ENCODE measurements at places on chromosomes 7 and 10.
A peak's percentile ranks its signal among the peaks of the same experiment; 100 is the strongest.

DNA sequence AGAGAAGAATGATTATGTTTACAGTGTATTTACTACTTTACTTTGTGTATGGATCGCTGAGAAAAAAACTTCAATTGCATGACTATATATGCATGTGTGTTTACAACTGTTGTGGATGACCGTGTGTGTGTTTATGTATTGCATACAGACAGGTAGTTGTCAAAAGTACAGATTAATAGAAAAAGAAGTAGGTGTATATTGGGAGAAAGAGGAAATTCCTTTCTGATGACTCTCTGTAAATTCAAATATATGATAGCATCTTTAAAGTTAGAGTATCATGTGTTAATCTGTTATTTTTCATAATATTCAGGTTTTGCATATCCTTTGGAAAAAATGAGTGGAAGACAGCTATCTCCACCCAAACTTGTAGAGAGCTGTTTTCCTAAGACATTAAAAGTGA lies 160.4 kb upstream of the AGR3 start:
- ATAC-seq, result no peak

DNA sequence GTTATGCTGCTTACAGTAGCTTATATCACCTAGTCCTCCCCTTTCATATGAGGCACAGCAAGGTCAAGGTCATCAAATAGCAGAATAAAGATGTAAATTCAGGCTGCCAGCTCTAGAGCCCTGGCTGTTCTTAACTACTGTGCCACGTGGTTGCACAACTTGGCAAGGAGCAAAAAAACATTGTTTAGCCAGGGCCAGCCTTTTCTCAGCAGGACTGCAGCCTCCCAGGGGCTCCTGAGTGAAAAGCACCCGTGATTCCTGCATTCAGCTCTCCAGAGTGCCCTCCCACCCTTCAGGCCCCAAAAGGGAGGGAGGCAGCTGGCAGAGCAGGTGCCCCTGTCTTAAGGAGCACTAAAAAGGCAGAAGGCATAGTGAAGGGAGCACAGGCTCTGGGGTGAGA lies 31.8 kb upstream of the TM9SF3 start:
- peak; percentile 24 for ATAC-seq

GRCh38 chr10:5896208-5897052 lies 6.4 kb downstream of the FBH1 start:
- ATAC-seq, result no peak

GRCh38 chr7:44333911-44334733 lies 8.7 kb upstream of the CAMK2B start:
- no peak for ATAC-seq

- ATAC-seq, result no peak
Observed at GRCh38 chr7:1112625-1113547, 25.0 kb downstream of the GPER1 start.

Measured in SK-N-SH treated with all-trans-retinoic acid at 6 μM for 48 hours (cell line).